ENCODE measurements at places on chromosomes 5 and 9.
A peak's percentile ranks its signal among the peaks of the same experiment; 100 is the strongest.

- DNase-seq = peak; percentile 32
These were observed 47.1 kb upstream of the AKNA start for GRCh38 chr9:114434878-114435311.

GRCh38 chr5:156271569-156271968 lies 55.4 kb upstream of the SGCD start:
- no peak for DNase-seq

DNA sequence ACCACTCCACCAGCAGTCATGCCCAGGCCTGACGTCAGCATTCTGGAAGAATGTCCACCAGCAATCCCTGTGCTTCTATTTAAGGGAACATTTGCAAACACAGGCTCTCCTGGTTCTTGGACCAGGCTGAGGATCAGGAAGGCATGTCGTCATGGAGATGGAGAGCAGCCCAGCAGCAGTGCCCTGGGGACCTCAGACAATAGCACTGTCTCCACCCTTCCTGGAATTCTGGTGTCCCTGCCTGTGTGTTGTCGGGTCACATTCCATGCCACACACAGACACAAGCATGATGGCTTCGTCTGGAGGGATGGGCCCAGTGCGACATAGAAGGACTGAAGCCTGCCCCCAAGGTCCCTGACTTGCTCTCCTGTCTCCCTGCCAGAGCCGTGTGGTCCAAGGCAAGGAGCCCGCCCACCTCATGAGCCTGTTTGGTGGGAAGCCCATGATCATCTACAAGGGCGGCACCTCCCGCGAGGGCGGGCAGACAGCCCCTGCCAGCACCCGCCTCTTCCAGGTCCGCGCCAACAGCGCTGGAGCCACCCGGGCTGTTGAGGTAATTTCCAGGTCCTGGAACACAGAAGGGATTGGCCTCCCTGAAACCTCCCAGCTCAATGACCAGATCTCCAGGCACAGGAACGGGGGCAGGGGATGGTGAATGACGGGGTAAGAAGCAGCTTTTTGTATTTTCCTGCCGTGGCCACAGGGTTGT lies 43.8 kb downstream of the STOM start:
- DNase-seq = no peak

DNA sequence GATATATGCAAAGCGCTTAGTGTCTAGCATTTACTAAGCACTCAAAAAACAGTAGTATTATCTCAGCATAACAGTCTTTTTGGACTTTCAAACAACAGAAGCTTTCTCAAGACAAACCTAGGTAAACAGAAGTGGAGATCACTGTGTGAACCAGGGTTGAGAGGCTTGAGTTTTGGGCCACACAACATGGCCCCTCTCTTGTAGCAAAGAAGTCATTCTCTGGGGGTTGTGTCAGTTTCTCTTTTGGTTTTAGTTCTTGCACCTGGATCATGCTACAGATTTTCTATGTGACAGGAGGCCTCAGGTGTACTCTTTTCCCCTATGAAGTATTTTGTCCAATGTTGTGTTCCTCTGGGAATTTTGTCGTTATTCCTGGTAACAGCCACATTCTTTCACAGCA lies 30.0 kb downstream of the INSYN2B start:
- no peak for DNase-seq

- no peak for DNase-seq
These were observed 3.5 kb downstream of the PHF2 start for GRCh38 chr9:93579711-93580516.

GRCh38 chr9:124812441-124812876 lies 35.5 kb downstream of the OLFML2A start:
- DNase-seq = no peak

- no peak for DNase-seq
These were observed 895 bp upstream of the STRBP start for GRCh38 chr9:123269281-123269680.

DNA sequence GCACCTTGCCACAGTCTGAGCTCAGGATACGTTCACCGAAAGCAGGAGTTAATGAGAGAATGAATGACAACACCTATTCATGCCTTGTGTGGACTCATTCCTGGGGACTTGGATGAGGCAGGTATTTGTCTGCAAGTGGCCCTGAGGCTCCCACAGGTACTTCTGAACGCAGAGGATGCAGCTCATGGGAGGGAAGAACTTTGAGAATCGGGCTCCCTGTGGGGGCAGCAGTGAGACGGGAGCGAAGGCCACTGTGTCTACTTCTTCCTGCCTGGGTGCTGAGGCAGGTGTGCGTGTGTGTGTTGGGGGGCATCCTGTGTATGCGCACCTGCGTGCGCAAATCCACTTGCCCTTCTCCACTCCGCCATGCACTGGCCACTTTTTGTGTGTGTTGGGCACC lies 42.2 kb downstream of the PTPN3 start:
- no peak for DNase-seq

- no peak for DNase-seq
These were observed 53.3 kb upstream of the LHFPL2 start for GRCh38 chr5:78701795-78702410.

DNA sequence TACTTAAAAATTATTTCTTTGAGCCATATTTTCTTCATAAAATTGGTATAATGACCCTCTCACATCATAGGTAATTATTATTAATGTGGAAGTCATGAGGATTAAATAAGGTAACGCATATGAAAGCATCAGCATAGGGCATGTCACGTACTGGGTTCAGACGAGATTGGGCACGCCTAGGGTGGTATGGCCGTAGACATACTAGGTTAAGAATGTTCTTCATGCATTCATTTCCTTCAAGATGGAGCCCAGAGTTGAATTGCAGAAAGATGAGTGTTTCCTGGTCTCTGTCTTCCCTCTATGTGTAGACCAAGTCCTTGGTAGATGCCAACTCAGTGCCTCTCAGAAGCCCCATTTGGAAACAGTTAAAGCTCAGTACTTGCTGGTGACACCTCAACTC lies 174.1 kb upstream of the CLINT1 start:
- no peak for DNase-seq

GRCh38 chr9:79131824-79132377 lies 439.9 kb upstream of the TLE4 start:
- no peak for DNase-seq

GRCh38 chr5:67495072-67495471 lies 298.5 kb upstream of the CD180 start:
- no peak for DNase-seq

GRCh38 chr9:96649620-96650324 lies 5.3 kb downstream of the PRXL2C start:
- no peak for DNase-seq

GRCh38 chr5:4001758-4002533 lies 406.3 kb downstream of the IRX1 start:
- no peak for DNase-seq

DNA sequence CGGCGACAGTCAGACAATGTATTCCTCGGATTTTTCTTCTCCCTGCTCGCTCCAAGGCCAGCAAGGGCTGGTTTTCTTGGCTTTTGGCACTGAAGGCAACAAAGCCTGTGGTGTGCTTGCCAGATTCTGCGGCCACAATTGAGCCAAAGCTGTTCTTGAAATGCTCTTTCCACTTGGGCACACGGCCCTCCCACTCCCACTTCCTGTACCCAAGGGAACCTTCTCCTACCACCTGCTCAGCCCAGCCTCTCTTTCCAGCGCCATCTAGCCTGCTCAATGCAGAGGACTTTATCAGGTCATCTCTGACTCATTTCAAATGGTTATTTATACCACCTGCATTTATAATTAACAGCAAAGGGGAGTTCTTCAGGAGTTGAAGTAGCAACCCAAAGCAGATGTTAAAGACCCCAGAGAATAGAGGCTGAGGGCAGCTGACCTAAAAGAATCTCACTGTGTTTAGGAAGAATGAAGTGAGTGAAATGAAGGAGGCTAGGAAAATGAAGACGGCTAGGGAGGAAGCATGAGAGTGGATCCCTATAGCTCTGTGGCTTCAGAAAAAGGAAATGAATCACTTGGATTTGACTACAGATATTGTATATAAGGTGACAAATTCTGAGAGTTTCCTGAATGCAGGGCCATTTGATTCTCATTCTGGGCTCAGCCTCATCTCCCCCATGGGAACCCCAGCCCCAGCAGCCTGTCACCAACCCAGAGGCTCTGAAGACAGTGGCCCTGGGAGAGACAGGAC lies 439.0 kb downstream of the ENC1 start:
- DNase-seq = no peak

- DNase-seq = no peak
These were observed 388.4 kb upstream of the PTGER4 start for GRCh38 chr5:40291338-40291737.

DNA sequence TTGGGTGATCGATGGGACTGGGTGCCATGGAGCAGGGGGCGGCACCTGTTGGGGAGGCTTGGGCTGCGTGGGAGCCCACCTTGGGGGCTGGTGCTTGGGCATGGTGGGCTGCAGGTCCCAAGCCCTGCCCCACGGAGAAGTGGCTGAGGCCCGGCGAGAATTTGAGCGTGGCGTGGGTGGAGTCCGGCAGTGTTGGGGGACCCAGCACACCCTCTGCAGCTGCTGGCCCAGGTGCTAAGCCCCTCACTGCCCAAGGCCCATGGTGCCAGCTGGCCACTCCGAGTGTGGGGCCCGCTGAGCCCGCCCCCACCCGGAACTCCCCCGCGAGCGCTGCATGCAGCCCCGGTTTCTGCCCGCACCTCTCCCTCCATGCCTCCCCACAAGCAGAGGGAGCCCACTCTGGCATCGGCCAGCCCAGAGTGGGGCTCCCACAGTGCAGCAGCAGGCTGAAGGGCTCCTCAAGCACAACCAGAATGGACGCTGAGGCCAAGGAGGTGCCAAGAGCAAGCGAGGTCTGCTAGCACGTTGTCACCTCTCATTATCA lies 1178.6 kb upstream of the CDH10 start:
- DNase-seq = no peak

GRCh38 chr5:88673253-88674105 lies 209.5 kb downstream of the MEF2C start:
- no peak for DNase-seq

GRCh38 chr9:136610426-136610825 lies 52.3 kb upstream of the EGFL7 start:
- DNase-seq = no peak

GRCh38 chr9:117074784-117075520 lies 339.9 kb downstream of the ASTN2 start:
- peak; percentile 14 for DNase-seq
